ENCODE measurements at places on chromosomes 3 and 15.

GRCh38 chr3:73604451-73604850 lies 20.3 kb downstream of the PDZRN3 start:
- no peak for DNase-seq

DNA sequence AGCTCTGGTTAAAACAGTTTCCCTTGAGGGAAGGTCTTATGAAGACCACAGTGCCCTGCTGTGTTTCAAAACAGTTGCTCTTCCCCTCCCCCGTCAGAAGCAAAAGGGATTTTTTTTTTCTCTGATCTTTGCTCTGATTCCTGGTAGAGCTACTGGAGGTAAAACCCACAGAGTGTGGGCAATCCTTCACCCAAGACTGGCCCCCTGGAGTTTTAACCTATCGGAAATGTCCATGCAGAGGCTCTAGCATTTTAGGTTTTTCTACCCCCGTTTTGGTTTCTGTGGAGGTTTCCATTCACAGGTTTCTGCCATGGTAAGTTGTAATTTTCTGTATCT lies 27.7 kb downstream of the GRM2 start:
- DNase-seq: no peak

DNA sequence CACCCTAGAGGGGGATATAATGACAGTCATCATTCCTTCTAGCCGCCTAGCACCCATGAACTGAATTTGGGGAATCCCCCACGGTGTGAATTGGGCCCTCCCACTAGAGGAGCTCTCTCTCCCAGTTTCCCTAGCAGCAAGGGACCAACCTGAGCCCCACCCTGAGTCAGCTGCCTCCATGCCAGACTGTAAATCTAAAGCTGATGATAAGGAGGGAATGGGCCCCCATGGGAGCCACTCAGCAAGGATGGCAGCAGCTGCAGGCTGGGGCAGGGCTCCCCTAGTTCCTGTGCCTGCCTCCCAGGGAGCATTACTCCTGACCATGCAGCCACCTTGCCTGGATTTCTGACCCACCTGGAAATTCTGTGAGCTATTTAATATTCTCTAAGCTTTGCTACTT lies 57.0 kb upstream of the PXYLP1 start:
- DNase-seq: no peak

- no peak for DNase-seq
These were observed 12.0 kb downstream of the TRAT1 start for GRCh38 chr3:108834551-108834950.

GRCh38 chr3:185959609-185960521 lies 22.1 kb upstream of the TRA2B start:
- no peak for DNase-seq

GRCh38 chr3:79247725-79248043 lies 520.1 kb downstream of the ROBO1 start:
- DNase-seq: no peak

DNA sequence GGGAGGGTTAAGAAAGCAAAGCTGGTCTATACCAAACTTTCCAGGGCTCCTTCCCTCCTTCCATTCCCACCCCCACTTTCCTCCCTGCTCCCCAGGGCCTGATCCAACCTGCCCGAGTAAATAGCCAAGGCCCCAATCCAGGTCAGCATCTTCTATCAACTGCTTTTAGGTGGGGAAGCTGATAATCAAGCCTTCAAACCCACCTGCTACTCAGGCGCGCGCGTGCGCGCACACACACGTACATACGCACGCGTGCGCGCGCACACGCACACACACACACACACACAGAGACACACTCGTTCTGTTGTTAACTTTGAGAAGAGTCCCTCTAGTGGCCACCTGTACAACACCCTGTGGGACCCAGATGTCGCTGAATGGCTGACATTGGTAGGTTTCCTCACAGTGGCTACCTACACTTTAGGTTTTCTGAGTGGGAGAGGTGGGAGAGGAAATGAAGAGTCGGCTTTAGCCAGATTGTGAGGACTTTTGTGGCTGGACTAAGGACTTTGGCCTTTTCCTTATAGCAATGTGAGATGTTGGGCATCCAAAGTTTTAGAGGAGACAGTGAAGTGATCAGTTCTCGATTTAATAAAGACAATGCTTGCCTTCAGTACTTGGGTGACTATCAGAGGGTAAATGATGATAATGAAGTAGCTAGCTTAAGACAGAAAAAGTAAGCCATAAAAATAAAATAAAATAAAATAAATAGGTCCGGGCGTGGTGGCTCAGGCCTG lies 179.9 kb upstream of the C2CD4B start:
- peak; percentile 6 for DNase-seq

- DNase-seq: no peak
These were observed 611 bp upstream of the FANCI start for GRCh38 chr15:89243046-89243690.

GRCh38 chr3:180048103-180048502 lies 11.4 kb upstream of the PEX5L start:
- no peak for DNase-seq

- DNase-seq: no peak
These were observed 10.0 kb downstream of the EIF2B5 start for GRCh38 chr3:184145111-184145524.

DNA sequence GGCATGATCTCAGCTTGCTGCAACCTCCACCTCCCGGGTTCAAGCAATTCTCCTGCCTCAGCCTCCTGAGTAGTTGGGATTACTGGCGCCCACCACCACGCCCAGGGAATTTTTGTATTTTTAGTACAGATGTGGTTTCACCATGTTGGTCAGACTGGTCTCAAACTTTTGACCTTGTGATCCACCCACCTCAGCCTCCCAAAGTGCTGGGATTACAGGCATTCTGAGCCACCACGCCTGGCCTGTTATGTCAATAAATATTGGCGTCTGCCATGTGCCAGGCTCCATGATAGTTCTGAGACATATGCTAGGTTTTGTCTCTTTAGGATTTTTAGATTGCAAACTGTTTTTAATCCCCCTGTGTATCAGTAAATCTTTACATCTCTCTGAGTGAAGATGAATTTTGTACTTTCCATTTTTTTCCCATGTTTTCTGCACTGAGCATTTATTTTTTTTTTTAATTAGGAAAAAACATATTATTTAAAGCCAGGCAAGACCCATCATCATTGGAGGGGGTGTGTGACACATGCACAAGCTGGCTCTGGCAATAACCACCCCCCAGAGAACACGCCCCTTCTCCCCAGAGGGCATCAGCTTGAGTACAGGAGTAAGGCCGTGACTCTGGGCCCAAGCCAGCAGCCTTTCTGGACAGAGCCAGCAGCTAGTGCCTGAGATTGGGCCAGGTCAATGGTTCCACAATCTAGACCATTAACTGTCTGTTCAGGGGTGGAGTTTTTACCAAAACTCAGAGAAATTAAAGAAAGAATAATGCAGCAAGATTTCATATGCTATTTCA lies 51.0 kb upstream of the ATP1B3 start:
- no peak for DNase-seq

GRCh38 chr15:84982301-84982920 lies 755 bp downstream of the PDE8A start:
- DNase-seq: peak; percentile 34

- no peak for DNase-seq
These were observed 4.0 kb upstream of the ZNF639 start for GRCh38 chr3:179318876-179319275.

DNA sequence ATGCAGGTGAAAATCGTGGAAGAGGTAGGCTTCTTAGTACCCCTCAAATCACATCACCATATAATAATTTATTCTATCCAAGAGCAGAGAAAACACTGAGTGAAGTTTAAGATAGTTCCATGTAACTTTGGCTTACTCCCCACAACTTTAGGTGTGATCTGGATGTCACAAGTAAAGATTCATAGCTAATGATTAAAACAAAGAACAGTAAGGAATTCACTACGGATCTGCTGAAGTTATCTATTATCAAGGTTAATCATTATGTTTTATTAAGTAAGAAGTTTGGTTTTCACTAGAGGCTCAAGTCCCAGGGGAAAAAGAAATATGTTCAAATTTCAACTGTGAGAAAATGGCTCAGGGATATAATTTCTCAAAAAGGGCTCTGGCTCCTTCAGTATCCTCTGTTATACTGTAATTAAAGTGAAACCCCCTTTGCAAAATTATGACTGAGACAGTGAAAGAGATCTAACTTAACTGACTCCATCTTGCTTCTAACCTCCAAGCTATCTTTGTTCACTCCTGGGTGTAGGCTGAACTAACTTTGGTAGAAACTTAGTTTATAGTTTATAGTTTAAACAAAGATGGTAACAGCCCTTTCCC lies 17.1 kb downstream of the CD80 start:
- no peak for DNase-seq

GRCh38 chr3:122516846-122517360 lies 2.2 kb upstream of the KPNA1 start:
- DNase-seq: no peak

DNA sequence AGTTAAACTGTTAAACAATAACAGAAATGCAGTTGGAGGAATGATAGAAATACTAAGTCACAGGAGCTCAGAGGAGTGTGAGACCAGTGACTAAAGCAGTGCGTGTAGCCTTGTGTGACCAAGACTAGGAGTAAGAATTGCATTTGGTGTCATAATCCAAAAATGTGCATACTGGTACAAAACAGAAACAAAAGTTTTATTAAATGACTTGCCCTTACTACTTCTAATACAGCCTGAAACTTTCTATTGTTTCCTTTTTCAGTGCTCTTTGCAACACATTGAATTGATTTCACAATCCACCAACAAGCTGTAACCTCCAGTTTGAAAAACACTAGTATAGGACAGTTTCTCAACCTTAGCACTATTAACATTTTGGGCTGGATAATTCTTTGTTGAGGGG lies 17.1 kb downstream of the SNX1 start:
- no peak for DNase-seq

GRCh38 chr15:53693729-53694475 lies 65.6 kb downstream of the WDR72 start:
- DNase-seq: no peak

GRCh38 chr15:68808770-68809169 lies 11.9 kb downstream of the ANP32A start:
- DNase-seq: no peak

- no peak for DNase-seq
These were observed 35.3 kb upstream of the ABHD10 start for GRCh38 chr3:111943533-111943932.

GRCh38 chr3:130687327-130687726 lies 59.3 kb downstream of the PIK3R4 start:
- no peak for DNase-seq

DNA sequence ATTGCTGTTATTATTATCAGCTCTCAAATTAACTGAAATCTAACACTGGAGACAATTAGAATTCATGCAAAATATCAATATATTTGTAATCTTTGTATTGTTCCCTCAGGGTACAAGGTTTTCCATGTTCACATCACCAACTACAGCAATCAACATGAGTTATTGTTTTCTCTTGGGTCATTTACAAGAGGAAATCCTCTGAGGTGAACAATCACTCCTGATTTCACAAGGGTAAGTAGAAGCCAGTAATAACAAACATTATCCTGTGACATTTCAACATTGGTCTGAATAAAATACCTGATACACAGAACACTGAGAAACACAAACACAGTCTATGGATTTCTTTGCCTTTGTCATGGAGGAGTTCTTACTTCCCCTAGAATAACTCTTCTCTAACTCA lies 174.0 kb downstream of the SUCNR1 start:
- DNase-seq: no peak

DNA sequence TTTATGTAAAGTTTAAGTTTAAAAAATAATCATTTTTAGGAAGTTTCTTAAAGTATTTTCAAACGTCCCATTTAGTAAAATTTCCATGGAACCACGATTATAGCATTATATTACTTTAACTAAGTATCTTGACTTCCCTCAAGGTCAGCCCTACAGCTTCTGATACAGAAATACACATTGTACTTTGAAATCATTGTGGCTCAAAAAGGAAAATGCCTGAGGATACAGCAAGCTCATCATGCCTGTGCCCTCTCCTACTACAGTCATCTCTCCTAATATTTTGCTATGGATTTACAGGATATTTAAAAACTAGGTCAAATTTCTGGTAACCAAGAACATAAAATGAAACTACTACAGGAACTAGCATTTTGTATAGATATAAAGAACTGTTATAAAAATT lies 51.8 kb downstream of the GBE1 start:
- no peak for DNase-seq

DNA sequence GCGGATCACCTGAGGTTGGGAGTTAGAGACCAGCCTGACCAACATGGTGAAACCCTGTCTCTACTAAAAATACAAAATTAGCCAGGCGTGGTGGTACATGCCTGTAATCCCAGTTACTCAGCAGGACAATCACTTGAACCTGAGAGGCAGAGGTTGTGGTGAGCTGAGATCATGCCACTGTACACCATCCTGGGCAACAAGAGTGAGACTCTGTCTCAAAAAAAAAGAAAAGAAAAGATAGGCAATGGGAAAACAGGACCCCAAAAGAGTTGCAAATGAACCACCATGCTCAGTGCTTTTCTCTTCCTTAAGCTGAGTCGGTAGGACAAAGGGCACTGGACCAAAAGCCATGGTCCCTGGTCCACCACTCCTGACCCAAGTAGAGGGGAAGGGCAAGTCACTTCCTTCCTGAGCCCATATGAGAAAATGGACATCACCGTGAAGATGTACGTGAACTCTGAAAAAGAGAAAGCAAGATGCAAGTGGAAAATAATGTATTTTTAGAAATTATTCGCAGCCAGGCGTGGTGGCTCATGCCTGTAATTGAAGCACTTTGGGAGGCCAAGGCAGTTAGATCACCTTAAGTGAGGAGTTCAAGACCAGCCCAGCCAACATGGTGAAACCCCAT lies 2.6 kb downstream of the ITGB5 start:
- no peak for DNase-seq

GRCh38 chr3:85360742-85361387 lies 402.1 kb downstream of the CADM2 start:
- DNase-seq: peak; percentile 81

GRCh38 chr15:36359286-36359685 lies 220.1 kb upstream of the CDIN1 start:
- DNase-seq: no peak

DNA sequence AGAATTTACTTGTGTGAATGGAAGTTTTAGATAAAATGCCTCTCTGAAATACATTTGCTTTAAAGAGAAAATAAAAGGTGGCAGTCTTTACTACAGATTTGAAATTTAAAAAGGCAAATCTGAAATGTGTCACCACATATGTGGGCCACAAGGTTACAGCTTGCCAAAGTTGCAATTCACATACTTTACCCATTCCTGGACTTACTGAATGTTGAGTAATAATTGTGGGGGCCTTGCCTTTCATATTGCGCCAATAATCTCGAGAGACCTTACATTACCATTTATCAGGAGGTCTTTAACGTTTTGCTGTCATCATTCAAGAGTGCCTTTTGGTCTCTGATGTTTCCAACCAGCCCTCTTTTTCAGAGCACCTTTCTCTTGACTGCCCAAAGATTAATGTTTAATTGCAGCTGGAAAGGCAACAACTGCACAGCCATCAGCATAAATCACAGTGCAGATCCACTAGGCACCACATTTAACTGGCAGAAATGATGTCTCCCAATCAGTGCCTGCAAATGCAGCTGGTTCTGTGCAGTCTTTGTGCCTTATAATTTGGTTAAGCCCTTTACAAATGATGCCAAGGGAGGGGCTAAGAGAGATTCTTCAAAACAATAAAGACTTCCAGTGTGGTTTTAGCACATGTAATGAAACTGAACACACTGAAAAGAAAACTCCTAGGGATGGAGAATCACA lies 206.8 kb downstream of the MAGI1 start:
- DNase-seq: no peak

- no peak for DNase-seq
These were observed 133.5 kb downstream of the ADAMTS9 start for GRCh38 chr3:64554096-64554920.

- no peak for DNase-seq
These were observed 27.9 kb downstream of the MCTP2 start for GRCh38 chr15:94259121-94259751.
